ENCODE measurements at places on chromosomes 16 and 17.

GRCh38 chr17:50547736-50548083 is 736 bp downstream of the SPATA20 start:
- no peak for ATAC-seq

GRCh38 chr17:82397449-82398335 is 20.5 kb upstream of the HEXD start:
- ATAC-seq: no peak

- no peak for ATAC-seq
Observed at GRCh38 chr16:23907457-23907902, 71.7 kb downstream of the PRKCB start.

DNA sequence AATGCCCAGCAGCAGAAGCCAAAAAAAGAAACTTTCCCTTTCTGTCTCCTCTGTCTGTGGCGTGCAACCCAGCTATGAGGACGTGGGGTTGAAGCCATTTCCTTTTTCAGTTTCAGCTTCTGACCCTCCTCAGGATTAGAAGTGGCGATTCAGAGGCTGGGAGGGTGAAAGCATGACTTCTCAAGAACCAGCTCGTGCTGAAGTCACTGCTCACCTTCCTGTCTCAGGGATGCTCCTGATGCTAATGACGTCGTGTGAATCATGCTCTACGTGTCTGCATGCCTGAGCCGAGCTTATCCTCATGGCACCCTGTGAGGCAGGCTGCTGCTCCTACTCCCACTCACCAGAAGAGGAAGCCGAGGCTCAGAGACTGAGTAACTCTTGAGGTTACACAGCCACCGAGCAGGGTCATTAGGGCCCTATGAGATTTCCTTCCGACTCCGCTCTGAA is 5.7 kb upstream of the LPO start:
- no peak for ATAC-seq

- no peak for ATAC-seq
Observed at GRCh38 chr16:975291-975690, 4.5 kb upstream of the LMF1 start.

GRCh38 chr17:64354824-64355535 is 35.7 kb downstream of the PECAM1 start:
- ATAC-seq: no peak

DNA sequence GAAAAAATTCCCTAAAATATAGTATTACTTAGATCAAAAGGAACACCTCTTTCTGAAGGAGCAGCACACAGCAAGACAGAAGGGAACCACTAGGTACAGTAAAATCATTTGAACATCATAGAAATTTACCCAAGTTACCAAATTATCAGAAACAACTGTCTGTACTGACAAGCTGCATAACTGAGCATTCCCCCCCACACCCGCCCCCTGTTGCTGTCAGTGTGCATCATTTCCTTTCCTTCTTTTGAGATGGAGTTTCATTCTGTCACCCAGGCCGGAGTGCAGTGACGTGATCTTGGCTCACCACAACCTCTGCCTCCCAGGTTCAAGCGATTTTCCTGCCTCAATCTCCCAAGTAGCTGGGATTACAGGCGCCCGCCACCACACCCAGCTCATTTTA is 120.7 kb downstream of the TRIM37 start:
- ATAC-seq: no peak

GRCh38 chr17:56098746-56099145 is 54.5 kb upstream of the ANKFN1 start:
- ATAC-seq: no peak

GRCh38 chr17:40111221-40112128 is 10.3 kb upstream of the MSL1 start:
- peak; percentile 75 for ATAC-seq

- ATAC-seq: no peak
Observed at GRCh38 chr16:23172994-23173393, 9.6 kb upstream of the SCNN1G start.

- peak; percentile 27 for ATAC-seq
Observed at GRCh38 chr16:85554889-85555718, 58.0 kb upstream of the GSE1 start.

GRCh38 chr16:4869147-4869805 is 22.0 kb downstream of the UBN1 start:
- no peak for ATAC-seq

DNA sequence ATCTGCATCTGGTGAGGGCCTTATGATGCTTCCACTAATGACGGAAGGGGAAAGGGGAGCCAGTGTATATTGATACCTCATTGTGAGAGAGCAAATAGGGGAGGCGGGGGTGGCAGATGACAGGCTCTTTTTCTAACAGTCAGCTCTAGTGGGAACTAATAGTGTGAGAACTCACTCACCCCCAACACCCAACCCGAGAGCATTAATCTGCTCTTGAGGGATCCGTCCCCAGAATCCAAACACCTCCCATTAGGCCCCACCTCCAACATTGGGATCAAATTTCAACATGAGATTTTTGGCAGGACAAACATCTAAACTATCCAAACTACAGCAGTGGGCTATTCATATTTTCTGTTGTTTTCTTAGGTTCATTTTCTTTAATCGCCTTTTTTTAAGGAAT is 54.4 kb downstream of the BPTF start:
- ATAC-seq: no peak

GRCh38 chr16:31504159-31504558 is 4.0 kb downstream of the RUSF1 start:
- no peak for ATAC-seq

- no peak for ATAC-seq
Observed at GRCh38 chr17:72416905-72417304, 296.1 kb downstream of the SOX9 start.

DNA sequence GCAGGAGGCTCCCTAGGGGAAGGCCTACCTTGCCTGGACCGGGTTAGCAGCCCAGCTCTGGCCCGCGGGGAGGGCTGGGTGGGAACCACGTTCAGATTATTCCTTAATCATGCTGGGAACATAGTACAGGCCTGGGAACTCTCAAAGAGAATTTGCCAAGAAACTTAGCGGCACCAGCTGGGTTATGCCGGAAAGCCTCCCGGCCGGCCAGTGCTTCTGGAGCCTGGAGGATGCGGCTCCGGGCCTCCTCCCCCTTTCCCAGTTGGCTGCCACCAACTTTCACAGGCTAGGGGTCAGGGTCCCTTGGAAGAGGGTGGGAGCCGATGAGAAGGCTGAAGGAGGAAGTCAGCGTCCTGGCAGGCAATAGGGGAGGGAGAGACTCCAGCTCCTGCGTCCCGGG is 10.8 kb downstream of the NGFR start:
- ATAC-seq: no peak

DNA sequence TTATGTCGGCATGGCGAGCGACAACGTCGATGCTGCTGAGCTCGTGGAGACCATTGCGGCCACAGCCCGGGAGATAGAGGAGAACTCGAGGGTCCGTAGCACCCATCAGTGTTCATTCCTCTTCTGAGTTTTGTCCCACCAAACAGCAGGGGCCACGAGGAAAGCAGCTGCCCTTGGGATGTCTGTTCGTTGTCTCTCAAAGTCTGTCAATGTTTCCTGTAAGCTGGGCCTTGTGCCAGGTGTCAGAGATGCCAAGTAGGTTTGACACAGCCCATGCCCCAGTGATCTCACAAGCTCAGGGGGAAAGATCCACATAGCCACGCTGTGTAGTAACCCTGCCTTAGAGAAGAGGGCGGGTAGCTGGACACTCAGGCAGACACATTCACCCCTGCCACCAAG is 22.6 kb downstream of the NTAN1 start:
- ATAC-seq: no peak

GRCh38 chr16:64534180-64534780 is 587.6 kb downstream of the CDH11 start:
- no peak for ATAC-seq

- no peak for ATAC-seq
Observed at GRCh38 chr16:82033683-82034300, 1.3 kb upstream of the HSD17B2 start.

DNA sequence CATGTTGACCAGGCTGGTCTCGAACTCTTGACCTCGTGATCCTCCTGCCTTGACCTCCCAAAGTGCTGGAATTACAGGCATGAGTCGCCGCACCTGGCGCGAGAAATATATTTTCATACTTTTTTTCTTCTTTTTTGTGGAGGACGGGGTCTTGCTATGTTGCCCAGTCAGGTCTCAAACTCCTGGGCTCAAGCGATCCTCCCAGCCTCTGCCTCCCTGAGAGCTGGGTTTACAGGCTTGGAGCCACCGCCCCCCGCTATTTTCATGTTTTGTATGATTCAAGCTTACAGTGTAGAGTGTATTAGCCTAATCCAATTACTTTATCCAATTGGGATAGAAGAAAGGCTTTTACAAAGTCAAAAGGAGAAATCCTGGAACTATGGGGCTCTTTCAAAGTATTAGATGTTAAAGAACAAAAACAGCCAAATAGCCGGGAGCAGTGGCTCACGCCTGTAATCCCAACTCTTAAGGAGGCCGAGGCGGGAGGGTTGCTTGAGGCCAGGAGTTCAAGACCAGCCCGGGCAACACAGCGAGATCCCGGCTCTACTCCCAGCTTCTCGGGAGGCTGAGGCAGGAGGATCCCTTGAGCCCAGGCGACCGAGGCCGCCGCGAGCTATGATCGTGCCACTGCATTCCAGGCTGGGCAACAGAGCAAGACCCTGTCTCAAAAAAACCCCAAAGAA is 1.4 kb upstream of the MAP1LC3B start:
- no peak for ATAC-seq

- no peak for ATAC-seq
Observed at GRCh38 chr17:14332331-14332730, 31.4 kb downstream of the HS3ST3B1 start.

DNA sequence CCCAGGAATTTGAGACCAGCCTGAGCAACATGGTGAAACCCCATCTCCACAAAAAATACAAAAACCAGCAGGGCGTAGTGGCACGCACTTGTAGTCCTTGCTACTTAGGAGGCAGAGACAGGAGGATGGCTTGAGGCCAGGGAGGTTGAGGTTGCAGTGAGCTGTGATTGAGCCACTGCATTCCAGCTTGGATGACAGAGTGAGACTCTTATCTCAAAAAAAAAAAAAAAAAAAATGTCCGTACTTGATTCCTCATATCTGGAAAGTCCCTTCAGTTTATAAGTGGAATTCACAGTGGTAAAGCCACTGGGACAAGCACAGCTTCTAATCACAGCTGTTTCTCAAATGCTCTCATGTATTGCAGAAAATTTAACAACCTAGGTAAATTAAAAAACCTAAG is 78.6 kb upstream of the CREBBP start:
- no peak for ATAC-seq

DNA sequence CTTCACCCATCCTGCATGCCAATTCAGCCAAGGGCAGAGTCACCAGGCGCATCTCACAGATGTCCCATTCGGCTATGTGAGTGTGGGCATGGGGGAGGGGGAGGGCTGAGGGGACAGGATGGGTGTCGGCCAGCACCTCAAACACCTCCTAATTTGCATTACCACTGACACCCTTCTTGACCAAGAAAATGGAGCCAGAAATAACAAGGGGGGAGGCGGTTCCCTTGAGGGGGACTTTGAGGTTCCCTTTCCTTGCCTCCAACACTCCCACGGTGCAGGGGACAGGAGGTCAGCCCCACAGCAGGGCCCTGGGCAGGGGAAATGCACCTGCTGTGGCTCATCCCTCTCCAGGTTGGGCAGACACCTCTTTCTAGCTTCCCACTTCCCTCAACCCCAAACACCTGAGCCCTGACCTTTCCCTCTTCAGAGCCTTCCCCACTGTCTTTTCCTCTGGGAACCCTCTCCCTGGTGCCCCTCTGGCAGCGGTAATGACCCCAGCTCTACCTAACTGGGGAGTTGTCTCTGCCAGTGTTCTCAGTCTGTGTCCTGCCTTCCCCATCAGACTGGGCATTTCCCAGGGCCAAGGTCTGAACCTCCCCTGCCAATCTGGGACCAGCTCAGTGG is 18.2 kb upstream of the TBX21 start:
- no peak for ATAC-seq

- no peak for ATAC-seq
Observed at GRCh38 chr17:30551996-30552339, 74.8 kb downstream of the GOSR1 start.

- no peak for ATAC-seq
Observed at GRCh38 chr16:49183911-49184310, 97.7 kb downstream of the CBLN1 start.

- ATAC-seq: no peak
Observed at GRCh38 chr17:66169839-66170238, 22.1 kb downstream of the CEP112 start.

- no peak for ATAC-seq
Observed at GRCh38 chr17:51087072-51087757, 33.5 kb downstream of the SPAG9 start.

DNA sequence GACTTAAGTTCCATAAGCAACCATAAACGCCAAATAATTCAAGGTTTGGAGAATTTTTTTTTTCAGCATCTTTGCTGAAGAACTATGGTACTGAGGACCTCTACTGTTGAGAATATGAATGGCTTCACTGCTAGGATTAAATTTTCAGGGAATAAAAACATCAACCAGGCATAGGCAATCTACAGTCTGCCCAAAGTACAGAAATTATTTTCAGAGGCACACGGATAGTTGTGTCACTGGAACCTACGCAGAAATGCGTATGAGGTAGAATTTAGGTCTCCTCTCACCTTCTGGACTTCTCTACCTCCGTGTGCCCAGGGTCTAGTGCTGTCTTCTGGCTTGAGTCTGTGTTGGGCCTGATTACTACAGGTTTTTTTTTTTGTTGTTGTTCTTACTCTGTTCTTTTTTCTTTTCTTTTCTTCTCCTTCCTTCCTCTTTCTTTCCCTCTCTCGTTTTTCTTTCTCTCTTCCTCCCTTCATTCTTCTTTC is 39.7 kb downstream of the NACA2 start:
- ATAC-seq: no peak

DNA sequence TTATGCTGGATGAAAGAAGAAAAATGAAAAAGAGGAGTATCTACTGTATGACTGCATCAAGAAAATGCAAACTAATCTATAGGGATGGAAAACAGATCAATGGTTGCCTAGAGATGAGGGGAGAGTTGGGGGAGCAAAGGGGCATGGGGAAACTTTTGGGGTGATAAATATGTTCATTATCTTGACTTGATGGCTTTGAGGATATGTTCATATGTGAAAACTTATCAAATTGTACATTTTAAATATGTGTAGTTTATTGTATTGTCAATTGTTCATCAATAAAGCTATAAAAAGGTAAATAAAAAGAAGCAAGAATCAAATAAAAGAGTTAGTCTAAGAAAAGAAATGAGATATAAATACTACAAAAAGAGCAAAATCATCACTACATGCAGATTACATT is 19.7 kb upstream of the SRCIN1 start:
- no peak for ATAC-seq

- peak; percentile 37 for ATAC-seq
Observed at GRCh38 chr17:81150377-81151077, 14.8 kb upstream of the PVALEF start.

GRCh38 chr17:77581480-77581879 is 377.0 kb upstream of the TNRC6C start:
- ATAC-seq: no peak

- ATAC-seq: no peak
Observed at GRCh38 chr17:81210868-81211267, 11.9 kb downstream of the CEP131 start.

GRCh38 chr17:1000597-1001461 is 3.9 kb downstream of the TIMM22 start:
- no peak for ATAC-seq

DNA sequence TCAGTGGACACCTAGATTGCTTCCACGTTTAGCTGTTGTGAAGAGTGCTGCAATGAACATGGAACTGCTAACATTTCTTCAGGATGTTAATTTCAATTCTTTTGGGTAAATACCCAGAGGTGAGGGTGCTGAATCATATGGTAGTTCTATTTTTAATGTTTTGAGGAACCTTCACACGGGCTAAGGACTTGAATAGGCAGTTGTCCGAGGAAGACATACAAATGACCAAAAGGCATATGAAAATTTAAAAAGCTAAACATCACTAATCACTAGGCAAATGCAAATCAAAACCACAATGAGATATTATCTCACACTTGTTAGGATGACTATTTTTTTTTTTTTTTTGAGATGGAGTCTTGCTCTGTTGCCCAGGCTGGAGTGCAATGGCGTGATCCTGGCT is 173.3 kb downstream of the PRKCB start:
- no peak for ATAC-seq
